ENCODE measurements at places on chromosomes 3 and 15.

- no peak for DNase-seq
These were observed 109.8 kb downstream of the BBX start for GRCh38 chr3:107632576-107632975.

GRCh38 chr3:12993517-12994356 lies 79.5 kb downstream of the IQSEC1 start:
- DNase-seq, result peak; percentile 35

- DNase-seq, result no peak
These were observed 64.8 kb downstream of the DUT start for GRCh38 chr15:48396020-48396419.

DNA sequence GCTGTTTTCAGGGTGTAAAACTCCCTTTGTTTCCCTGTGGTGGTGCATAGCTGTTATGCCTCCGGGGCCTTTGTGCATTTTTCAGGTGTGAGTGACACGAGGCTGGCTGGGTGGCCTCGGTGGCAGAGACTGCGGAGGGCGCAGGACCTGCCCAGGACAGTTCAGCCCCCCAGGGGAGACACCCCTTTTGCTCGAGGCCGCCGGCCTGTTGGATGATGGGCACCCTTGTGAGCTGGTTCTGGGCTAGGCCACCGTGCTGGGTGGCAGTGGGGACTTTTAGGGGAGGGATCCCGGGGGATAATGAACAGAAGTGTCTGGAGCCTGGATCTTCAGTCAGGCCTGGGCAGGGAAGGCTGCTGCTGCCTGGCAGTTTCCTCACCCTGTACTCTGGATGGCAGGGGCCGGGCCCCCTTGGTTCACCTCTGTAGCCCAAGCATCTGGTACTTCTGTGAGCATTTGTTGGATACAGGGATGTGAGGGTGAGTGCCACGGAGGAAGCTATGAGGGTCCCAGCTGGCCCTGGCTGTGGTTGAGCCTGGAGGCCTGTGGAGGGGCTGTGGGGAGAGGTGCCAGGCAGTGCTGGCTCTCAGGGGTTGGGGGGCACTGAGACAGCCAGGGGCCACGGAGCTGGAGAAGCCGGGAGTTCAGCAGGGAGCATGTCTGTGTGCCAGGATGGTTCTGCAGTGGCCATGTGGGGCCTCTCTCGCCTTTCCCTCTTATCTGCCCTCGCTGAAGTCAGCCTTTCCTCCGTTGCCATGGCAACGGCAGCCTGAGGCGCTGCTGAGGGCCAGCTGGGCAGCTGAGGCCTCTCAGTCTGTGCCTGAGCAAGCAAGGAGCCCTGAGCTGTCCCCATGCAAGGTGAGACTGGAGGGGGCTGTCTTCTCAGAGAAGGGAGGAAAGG lies 49.0 kb downstream of the KY start:
- no peak for DNase-seq

DNA sequence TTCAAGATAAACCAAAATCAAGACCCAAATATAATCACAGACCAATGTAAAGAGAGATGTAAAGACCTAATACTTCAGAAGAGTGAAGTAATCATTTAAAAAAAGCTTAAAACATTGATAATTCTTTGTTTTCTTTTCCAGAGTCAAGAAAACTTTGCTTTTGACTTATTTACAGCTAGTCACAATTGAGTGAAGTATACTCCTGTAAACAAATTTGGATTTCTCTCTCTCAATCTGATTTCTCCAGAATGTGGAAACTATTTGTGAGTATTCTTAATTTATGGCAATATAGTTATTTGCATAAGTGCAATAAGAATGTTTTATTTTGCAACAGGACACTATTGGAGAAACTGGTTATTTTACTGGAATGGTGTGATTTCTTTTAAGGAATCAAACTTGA lies 43.7 kb upstream of the ZBTB20 start:
- DNase-seq, result no peak

DNA sequence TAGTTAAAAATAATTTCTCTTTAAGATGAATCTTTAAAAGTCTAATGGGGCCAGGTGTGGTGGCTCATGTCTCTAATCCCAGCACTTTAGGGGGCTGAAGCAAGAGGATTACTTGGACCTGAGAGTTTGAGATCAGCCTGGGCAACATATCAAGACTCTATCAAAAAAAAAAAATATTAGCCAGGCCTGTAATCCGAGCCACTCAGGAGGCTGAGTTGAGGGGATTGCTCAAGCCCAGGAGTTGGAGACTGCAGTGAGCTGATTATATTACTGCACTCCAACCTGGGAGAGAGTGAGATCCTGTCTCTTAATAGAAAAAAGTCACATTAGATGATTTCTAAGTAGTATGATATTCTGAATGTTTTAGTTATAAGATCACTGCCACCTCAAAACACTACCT lies 322.0 kb upstream of the MANF start:
- DNase-seq, result no peak

DNA sequence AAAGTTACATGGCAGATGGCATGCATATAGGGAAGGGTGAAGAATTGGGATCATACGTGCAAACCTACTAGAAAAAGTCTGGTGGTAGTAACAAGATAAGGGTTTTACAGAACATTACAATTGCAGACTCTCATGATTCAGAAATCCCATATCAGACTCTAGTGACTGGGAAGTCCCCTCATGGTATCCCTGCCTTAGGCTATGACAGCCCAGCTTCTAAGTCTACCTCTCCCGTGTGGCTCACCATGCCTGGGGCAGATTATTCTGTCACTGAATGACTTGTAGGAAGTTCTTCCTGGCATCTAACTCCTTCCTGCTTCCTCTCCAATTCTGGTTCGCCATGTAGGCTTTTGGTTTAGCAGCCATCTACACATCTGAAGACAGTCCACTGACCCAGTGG lies 5.7 kb upstream of the SLC6A11 start:
- DNase-seq, result no peak

DNA sequence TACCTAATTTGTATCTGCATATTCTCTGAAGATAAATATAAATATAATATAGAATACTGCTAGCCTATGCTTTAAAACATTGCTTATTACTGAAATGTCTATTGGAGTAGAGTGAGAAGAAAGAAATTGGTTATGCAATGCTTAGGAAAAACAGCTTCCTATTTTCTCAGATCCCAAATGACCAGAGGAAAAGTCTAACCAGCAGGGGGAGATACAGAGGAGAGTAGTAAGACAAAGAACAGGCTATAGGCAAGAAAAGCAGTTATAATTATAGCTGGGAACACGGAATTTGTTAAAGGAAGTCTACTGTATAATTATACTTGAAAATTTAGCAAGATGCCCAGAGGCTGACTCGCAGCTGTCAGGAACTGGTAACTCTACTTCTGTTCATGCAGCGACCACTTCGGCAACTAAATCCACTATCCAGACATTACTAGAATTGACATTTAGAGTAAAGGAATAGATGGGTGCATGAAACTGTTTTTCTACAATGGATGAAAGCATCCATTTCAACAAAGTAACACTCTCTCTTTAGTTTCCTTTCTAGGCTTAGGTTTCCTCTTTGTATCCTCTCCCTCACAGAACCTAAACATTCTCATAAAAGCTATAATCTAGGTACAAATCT lies 97.2 kb downstream of the TBC1D5 start:
- no peak for DNase-seq

- no peak for DNase-seq
These were observed 7.0 kb upstream of the STRA6 start for GRCh38 chr15:74209560-74209958.

DNA sequence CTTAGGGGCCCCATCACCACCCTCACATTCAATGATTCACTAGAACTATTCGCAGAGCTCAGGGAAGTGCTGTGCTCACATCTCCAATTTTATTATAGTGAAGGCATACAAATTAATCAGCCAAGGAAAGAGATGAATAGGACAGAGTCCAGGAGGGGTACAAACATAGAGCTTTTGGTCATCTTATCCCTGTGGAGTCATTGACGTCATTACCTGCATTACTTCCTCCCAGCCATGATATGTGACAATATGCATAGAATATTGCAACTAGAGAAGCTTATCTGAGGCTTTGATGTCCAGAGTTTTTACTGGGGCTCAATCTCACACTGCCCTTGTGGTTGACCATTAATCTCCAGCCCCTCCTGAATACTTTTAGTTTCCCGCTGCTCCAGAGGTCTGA lies 1.5 kb downstream of the IQCH start:
- DNase-seq, result no peak

- no peak for DNase-seq
These were observed 58.9 kb downstream of the ZNF621 start for GRCh38 chr3:40583691-40584090.

- no peak for DNase-seq
These were observed 57.4 kb downstream of the POMGNT2 start for GRCh38 chr3:43048470-43048869.

DNA sequence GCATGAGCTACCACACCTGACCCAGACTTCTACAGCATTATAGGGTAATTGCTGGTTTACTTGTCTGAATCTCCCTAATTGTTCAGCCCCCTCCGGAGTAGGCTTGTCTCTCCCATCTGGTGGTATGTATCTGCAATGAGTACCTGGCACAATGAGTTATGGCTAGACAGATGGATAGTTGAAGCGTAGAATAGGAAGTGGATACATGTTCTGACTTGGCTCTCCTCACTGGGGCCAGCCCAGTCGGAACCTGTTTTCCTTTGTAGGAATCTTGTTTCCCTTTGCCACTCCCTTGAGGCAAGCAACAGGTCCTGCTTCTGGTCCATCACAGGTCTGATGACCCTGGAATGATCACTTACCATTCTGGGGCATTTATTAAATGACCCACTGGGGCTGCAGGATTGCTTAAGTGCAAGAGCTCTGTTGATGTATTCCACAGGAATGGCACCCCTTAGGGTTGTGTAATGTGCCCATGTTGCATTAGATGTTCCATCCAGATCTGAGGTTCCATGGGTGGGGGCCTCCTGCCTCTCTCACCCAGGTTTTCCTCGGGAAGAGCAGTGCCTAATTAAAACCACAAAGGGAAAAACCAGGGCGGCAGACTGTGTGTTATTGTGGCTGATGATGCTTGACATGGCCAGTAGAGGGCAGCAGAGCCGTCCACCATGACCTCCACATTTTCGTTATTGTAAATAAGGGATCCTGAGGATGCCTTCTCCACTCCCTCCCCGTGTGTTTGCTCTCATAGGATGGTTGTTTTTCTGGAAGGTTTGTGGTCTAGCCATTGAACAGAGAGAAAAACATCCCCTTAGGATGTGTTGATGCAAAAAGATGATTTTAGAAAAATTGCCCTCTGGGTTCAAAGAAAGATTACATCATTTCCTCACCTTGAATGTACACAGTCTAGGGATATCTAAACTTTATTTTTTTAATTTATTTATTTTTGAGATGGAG lies 58.0 kb downstream of the CMTM8 start:
- peak; percentile 40 for DNase-seq

GRCh38 chr3:143573610-143574303 lies 274.5 kb downstream of the SLC9A9 start:
- DNase-seq, result no peak

DNA sequence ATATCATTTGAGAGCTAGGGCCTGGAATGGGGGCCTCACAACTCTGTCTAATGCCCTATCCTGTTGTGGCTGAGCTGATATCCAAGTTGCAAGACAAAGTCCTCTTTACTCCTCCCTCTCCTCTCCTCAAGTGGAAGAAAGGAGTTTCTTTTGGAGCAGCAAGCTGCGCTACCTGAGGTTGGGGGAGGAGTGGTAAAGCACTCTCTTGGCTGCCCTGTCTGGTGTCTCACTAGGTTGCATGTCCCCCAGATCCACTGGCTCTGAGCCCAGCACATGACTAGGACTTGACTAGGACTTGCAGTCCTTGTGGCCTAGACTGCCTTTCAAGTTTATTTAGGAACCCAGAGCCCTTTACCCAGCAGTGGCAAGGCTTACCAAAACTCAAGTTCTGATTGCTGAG lies 141.1 kb upstream of the SETMAR start:
- no peak for DNase-seq

GRCh38 chr15:98653686-98654085 lies 5.3 kb downstream of the IGF1R start:
- DNase-seq, result no peak

- DNase-seq, result no peak
These were observed 242.3 kb downstream of the FHIT start for GRCh38 chr3:61008998-61009380.

DNA sequence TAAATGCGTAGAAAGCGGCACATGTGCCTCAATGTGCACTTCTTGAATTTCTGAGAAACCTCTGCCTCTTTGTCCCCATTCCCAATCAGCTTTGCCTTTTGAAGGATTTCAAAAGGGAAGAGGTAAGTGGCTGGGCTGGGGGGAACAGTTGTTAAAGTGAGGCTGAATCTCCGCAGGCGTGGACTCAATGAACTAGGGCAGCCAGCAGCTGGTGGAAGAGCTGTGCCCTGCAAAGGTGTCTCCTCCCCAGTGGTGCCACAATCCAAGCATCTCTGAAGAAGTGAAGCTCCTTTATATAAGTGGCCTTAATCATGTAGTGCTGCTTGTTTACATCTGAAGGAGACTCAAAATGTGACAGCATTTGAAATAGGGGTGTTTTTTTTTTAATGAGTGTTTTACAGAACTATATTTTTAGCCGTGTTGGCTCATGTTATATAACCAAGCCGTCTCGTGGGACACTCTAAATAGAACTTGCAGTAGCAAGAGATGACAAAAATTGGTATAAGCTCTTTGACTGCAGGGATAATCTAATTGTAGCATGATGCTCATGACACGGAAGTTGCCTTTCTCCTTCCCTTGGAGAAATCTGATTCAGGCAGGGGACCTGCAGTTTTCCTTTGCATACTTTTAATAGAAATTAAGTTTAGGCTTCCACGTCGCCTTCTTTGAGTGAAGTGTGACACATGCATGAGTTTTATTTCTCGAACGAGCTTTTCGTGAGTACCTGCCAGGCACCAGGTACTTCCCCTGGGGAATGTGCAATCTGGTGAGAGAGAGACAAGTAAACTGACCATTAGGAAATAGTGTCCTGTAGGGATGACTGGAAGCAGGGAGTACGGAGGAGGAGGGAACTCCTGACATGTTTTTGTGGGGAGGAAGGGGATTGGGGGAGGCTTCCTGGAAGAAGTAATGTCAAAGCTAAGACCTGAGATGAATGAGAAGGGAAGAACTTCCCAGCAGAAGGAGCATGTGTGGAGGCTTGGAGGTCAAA lies 179.7 kb upstream of the BHLHE40 start:
- no peak for DNase-seq

GRCh38 chr3:134652886-134653630 lies 2.2 kb upstream of the KY start:
- no peak for DNase-seq

GRCh38 chr3:25043749-25044148 lies 384.3 kb upstream of the RARB start:
- DNase-seq, result no peak

- DNase-seq, result no peak
These were observed 45.8 kb upstream of the PCSK6 start for GRCh38 chr15:101535170-101535902.

- DNase-seq, result no peak
These were observed 8.0 kb downstream of the TMEM212 start for GRCh38 chr3:171850960-171851659.

- no peak for DNase-seq
These were observed 22.6 kb downstream of the PDZRN3 start for GRCh38 chr3:73602170-73602569.

Data from activated B cell treated with CpG ODN at 0.5 μM for 24 hours (primary cell).